Dorsolateral prefrontal cortex (tissue), 122 donors: ENCODE measurements at places on chromosomes 16 and 17. TPM values are rescaled to one million over a fixed set of nuclear protein-coding genes. Genes with fewer than 3 reads are reported as not detected.

GRCh38 chr17:80468781-80469493 is 7.5 kb downstream of the NPTX1 start:
- no peak for DNase-seq

Gene KRT23
- total RNA-seq: not detected

Gene DOC2B
- 20.1 TPM for total RNA-seq

Gene SLC5A10
- not detected for total RNA-seq

- DNase-seq: no peak
Measured at GRCh38 chr16:49515861-49516260, 142.3 kb downstream of the C16orf78 start.

DNA sequence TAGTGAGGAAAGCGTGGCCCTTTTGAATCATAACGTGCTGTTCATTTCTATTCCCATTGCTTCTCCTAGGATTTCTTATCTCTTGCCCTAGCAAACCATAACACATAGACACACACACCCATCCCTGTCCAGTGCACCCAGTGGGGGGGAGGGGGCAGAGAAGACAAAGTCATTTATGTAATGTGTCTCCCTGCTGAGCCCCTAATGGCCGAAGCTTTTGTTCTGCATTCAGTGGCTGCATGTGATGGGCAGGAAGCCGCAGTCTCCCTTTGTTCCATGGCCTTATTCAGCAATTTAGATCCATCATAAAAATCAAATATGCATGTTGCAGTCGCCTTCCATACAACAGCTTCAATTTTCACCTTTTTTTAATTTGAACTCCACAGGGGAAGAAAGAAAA is 325.4 kb downstream of the ZFHX3 start:
- no peak for DNase-seq

DNA sequence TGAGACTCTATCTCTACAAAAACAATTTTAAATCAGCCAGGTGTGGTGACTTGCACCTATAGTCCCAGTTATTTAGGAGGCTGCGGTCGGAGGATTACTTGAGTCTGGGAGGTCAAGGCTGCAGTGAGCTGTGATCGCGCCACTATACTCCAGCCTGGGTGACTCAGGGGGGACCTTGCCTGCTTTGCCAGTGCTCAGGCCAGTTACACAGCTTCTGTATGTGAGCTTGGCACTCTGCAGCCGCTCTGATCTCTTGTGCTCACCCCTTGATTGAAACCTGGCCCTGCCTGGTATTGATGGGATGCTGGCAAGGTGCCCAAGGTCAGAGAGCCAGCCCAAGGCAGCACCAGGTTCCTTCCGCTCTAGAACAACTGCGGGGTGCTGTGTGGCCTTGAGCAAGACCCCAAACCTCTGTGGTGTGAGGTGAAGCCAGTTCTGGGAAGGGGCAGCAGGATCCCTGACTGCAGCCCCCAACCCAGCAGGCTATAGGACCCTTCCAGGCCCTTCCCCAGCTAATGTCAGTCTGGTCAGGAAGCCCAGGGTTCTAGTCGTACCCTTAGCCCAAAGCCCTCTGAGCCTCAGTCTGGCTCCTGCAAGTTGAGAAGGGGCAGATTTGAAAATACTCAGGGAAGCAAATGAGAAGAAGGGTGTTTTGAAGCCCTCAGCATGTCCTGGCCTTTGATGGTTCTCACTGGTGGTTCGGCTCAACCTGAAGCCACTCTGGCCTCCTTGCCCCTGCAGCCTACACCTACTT is 18.9 kb downstream of the MMP15 start:
- no peak for DNase-seq

DNA sequence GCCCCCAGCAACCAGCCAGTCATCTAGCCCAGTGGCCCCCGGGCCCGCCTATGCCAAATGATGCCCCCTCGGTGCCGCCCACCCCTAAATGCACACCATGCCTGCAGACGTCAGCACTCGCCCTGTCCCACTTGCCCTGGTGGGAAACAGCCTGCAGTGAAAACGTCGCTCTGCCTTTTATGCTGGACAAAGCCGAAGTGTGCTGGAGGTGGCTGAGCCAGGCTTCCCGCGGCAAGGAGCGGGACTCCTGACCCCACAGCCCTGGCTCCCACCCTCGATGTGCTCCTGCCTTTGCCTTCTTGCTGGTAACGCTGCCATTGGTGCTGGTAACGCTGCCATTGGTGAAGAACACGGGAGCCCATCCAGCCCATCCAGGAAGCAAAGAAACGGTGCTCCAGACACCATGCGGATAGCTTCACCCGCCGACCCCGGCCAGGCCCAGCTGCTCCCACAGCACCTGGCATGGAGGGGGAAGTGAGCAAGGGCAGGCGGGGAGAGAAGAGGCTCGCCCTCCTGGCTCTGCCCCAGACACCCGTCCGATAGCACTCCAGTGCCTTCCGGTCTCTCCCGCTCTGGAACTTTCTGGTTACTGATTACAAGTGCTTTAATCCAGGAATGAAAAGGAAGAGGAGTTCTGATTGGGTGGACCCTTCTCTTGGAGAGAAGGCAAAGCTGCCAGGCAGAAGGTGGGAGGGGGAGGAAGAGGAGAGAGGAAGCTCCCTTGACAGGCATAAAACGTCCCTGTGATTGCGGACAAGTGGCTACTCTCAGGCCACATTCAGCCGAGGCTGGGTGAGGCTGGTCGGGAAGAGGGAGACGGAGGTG is 4.0 kb upstream of the BAIAP2 start:
- DNase-seq: no peak

- DNase-seq: no peak
Measured at GRCh38 chr16:14497245-14498082, 132.6 kb downstream of the PARN start.

Gene STH
- total RNA-seq: 11.0 TPM

Gene KRTAP1-3
- not detected for total RNA-seq

- DNase-seq: no peak
Measured at GRCh38 chr16:10103118-10103517, 79.1 kb downstream of the GRIN2A start.

- no peak for DNase-seq
Measured at GRCh38 chr16:20089246-20089965, 15.7 kb upstream of the GPR139 start.

Gene NOXO1
- 2.1 TPM for total RNA-seq

DNA sequence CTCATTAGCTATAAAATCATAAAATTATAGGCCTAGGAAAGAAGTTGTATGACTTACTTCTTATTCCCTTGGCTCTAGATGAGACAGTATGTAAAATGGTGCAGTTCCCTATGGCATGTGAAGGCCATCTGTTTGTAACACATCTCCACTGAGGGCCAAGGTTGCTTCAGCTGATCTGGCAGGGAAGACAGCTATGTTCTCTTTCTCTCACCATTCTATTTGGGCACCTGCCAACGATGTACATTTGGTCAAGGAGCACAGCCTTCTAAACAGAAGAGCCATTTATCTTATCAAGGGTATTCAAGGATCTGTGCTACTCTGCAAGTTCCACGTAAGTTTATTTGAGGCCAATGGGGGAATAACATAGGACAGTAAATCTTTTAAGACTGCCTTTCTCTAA is 129.8 kb upstream of the TOM1L1 start:
- no peak for DNase-seq

Gene FAM20A
- 11.6 TPM for total RNA-seq

GRCh38 chr17:76582660-76583059 is 3.0 kb downstream of the ST6GALNAC2 start:
- DNase-seq: no peak

Gene ASIC2
- total RNA-seq: 11.0 TPM

DNA sequence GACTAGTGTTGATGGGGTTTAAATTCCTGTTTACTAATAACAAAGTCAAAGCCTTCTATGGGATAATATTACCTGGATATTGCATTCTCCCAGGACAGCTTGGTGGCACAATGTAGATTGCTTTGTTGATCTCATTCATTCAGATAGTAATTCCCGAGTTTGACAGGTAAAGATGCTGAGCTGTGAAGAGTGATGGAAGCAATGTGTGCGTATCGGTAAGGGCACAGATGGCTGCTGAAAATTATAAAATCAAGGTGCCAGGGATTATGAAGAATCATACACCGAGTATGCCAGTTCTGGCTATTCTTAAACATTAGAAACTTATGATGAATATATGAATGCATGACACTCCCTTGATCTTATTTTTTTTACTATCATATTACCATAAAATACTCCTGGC is 100.6 kb upstream of the CNTNAP4 start:
- DNase-seq: no peak

GRCh38 chr16:11144122-11144521 is 111.9 kb downstream of the SOCS1 start:
- no peak for DNase-seq

Gene RCVRN
- 5.3 TPM for total RNA-seq

Gene SNX20
- 0.30 TPM for total RNA-seq

DNA sequence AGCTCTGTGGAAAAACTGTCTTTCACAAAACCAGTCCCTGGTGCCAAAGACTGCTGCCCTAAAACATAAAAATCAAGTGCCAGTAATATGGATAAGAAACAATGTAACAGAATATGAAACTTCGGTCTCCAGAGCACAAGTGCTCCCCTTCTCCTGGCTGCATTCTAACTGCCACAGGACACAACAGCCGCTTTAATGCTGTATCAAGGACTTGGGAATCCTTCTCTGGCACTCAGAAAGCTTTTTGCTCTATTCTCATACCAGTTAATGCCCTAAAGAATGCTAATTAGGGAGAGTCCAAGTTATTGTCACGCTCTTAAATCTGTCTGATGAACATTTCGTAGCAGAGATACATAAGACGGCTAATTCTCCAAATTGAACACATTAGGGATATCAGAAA is 90.9 kb downstream of the PARN start:
- DNase-seq: no peak

Gene CFAP20
- total RNA-seq: 44.4 TPM
